H9 (cell line): ENCODE measurements at places on chromosomes 16 and 17. TPM values are rescaled to one million over a fixed set of nuclear protein-coding genes. Genes with fewer than 3 reads are reported as not detected.

DNA sequence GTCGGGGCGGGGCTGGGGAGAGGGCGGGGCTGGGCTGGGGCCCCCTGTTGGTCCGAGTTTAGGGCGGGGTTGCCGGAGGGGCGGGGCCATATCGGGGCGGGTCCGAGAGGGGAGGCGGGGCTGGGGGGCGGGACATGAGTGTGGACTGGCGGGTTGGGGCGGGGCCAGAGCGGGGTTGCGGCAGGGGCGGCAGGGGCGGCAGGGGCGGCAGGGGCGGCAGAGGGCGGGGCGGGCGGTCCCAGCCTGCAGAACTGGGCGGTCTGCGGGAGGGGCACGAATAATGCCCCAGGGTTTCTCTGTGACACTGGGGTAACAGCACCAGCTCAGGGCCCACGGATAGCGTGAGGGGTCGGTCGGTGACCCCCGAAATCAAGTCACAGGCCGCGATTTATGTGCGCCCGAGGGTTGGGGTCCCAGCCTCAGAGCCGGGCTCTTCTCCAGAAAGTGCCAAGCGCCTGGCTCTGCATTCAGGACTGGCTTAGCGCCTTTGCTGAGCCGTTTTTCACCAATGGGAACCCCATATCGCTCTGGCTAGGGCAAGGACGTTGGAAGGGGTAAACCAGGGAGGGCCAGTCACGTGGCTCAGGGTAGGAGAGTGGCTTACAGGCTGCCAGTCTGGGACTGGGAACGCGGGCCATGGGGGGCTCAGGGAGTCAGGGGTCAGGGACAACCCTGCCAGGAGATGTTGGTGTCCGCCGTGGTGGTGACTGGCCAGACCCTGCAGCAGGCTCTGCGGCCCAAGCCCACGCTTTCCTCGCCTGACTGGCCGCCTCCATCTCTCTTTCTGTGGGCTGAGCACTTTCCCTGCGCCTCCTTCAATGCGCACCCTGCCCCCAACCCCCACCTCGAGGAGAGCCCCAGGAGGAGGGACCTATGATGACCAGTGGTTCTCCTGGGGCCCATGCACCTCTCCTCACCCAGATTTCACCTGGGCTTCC, 1.2 kb upstream of the METTL26 start:
- H3K27me3 ChIP-seq: no peaks in the 10 kb centered on the region
- peak; percentile 90 for DNase-seq
- no peak overlapping the region for H3K27ac ChIP-seq
- H3K4me1 ChIP-seq: no peaks in the 10 kb centered on the region; the same call in 1 of the 2 replicates
- H3K36me3 ChIP-seq: peaks cover 1% of the 10 kb centered on the region; the same call in 1 of the 3 replicates

Gene TP53TG3C
- not detected in 2 replicates for total RNA-seq

DNA sequence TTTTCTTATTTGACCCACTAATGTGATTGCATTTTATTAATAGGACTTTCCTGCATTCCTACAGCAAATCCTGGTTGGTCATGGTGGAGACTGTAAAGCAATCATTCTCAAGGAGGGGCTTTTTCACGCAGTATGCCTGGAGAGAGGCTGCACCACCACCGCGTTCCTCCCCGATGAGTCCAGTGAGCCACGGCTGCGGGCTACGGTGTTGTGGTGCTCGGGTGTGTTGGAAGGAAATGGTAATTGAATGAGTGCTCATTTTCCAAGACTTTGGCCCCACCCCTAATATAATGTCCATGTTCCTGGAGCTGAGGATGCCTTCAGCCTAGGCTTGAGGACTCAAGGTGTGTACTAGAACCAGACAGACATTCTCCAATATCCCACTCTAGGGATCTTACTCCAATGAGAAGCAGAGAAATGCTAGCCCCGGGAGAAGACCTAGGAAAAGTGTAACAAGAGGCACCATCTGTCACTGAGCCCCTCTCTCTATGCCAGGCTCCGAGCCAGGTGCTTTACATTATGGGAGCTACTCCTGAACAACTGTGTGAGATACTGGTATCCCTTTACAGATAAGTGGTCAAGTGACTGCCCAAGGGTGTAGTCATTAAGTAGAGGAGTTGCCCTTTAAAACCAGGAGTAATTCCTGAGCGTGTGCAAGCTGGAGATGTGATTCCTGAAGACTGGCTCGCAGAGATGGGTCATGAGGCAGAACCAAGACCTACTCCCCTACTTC, 39.4 kb downstream of the HEATR6 start:
- H3K4me1 ChIP-seq: no peaks in the 10 kb centered on the region
- no peak overlapping the region for H3K27ac ChIP-seq

DNA sequence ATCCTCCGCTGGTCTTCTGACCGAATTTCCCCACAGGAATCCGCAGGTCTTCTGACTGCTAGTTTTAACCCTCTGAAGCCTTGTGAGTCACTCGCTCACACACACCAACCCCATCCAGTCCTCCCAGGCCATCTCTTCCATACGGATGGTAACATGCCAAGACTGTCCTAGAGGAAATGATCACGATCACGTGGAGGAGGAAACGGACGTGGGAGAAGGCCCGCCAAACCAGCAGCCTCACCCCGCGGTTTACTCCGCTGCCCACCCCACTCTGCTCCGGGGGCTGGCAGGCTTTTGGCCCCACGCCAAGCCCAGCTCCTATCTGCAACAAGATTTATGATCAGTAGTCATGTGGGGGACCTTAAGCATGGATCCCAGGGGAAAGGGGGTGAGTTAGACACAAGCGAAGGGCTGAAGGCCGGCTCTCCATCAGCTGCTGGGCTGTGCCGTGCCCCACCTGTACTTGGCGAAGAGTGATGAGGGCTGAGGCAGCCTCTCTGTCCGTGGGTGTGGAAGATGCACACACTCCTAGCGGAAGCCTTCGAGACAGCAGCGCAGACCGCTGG, 1.5 kb upstream of the FAAP100 start:
- H3K27ac ChIP-seq: no peak overlapping the region
- no peaks in the 10 kb centered on the region for H3K27me3 ChIP-seq
- H3K36me3 ChIP-seq: peaks cover 14% of the 10 kb centered on the region; the same call in 2 of the 3 replicates
- H3K4me1 ChIP-seq: peaks cover 3% of the 10 kb centered on the region; the same call in 1 of the 2 replicates

- H3K4me3 ChIP-seq: no peak overlapping the region
- H3K27me3 ChIP-seq: no peaks in the 10 kb centered on the region
Measured at GRCh38 chr16:23064639-23065038, 84.6 kb downstream of the USP31 start.

DNA sequence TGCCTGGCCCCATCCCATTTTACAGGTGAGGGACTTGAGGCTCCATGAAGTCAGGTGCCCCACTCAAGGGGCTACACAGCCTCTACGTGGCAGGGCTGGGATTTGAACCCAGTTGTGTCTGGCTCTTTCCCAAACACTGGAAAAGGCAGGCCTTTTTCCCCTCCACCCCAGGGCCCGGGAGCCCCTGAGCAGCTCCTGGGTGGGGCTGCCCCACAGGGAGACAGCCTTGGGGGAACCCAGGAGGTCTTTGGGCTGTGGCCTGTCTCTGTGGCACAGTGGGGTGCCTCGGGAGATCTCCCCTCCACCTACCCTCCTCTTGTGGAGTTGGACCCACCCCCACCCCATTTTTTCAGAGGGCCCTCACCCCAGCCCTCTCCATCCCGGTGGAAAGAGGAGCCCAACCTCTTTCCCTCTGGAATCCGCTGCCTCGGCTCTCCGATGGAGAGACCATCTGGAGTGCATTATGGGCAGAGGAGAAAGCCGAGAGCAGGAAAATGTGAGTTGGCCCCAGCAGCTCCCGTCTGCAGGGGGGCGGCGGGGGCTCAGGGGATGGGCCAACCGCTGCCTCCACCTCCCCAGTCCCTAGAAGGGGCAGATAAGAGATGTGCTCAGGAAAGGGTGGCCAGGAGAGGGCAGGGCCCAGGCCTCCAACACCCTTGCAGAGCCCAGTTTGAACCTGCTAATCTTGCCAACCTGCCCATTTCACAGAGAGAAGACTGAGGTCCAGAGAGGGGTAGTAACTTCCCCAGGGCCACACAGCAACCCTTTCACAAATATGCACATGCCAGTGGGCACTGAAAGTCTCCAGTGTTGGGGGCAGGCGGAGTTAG, 15.4 kb upstream of the TMEM92 start:
- peak; percentile 41 for DNase-seq
- no peak overlapping the region for H3K27ac ChIP-seq
- no peaks in the 10 kb centered on the region for H3K27me3 ChIP-seq
- H3K36me3 ChIP-seq: no peaks in the 10 kb centered on the region
- no peak overlapping the region for H3K4me3 ChIP-seq

- H3K4me1 ChIP-seq: peaks cover 5% of the 10 kb centered on the region; the same call in 1 of the 2 replicates
- no peaks in the 10 kb centered on the region for H3K36me3 ChIP-seq
- no peaks in the 10 kb centered on the region; the same call in 1 of the 2 replicates for H3K27me3 ChIP-seq
- no peak overlapping the region for H3K27ac ChIP-seq
Measured at GRCh38 chr17:45705123-45706009, 78.8 kb upstream of the CRHR1 start.

DNA sequence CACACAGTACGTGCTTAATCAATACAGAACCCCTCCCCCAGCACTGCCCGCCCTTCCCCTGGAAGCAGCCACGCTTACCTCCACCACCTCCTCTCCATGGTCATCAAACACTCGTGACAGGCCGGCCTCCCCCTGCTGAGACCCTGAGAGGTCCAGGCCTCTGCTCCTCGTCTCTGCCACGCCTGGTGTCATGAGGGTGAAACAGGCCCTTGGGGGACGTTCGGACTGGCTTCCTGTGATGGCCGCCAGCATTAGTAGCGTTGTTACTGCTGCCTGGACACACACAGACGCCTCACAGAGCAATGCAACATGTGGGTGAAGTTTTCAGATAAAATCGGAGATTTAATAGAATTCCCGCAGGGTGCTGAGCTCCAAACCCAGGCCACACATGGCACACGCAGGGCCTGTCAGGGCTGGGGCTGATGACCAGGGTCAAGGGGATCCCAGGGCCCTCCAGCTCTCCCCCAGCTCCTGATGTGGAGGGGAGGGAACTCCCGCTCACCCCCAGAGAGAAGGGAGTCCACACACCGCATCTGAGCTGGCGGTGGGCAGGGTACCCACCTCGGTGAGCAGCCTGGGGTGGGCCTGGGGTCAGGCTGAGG, 15.9 kb upstream of the SLC38A10 start:
- no peak overlapping the region for H3K27ac ChIP-seq
- H3K4me1 ChIP-seq: no peaks in the 10 kb centered on the region
- no peak overlapping the region for H3K4me3 ChIP-seq
- DNase-seq: no peak
- no peaks in the 10 kb centered on the region for H3K27me3 ChIP-seq

Gene PLEKHH3
- total RNA-seq: 21.4 and 22.3 TPM in 2 replicates

GRCh38 chr17:35117984-35118383, 1.7 kb downstream of the RAD51D start:
- no peaks in the 10 kb centered on the region for H3K27me3 ChIP-seq
- H3K4me1 ChIP-seq: no peaks in the 10 kb centered on the region; the same call in 1 of the 2 replicates
- no peak overlapping the region for H3K27ac ChIP-seq
- H3K36me3 ChIP-seq: peaks cover 14% of the 10 kb centered on the region
- no peak for DNase-seq
- H3K4me3 ChIP-seq: peak overlapping the region; percentile 81

GRCh38 chr16:54493061-54493460, 206.5 kb upstream of the IRX3 start:
- H3K4me3 ChIP-seq: no peak overlapping the region
- H3K27ac ChIP-seq: no peak overlapping the region

DNA sequence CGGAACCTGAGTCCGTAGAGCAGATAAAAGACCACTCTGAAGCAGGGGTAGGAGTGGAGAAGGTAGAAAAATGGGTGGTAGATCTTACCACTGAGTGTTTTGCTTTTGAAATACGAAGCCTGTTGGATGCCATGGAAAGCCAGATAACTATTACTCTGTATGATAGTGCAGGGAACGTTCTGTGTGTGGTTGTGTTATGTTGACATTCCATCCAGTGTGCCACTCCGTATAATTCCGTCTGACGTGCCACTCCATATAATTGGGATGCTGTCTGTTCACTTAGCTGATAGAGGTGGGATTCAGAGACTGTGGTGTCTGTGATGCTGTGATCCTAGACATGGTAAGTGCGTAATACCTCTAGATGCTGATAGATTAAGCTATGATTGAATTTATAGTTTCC, 263.2 kb upstream of the CACNG5 start:
- no peak overlapping the region for H3K27ac ChIP-seq
- no peaks in the 10 kb centered on the region for H3K27me3 ChIP-seq
- no peaks in the 10 kb centered on the region for H3K4me1 ChIP-seq
- DNase-seq: peak; percentile 8

Gene SOX15
- total RNA-seq: 7.7 TPM in 2 replicates

Gene KRT33A
- total RNA-seq: not detected in 2 replicates

Gene TBC1D3C
- not detected in 2 replicates for total RNA-seq

DNA sequence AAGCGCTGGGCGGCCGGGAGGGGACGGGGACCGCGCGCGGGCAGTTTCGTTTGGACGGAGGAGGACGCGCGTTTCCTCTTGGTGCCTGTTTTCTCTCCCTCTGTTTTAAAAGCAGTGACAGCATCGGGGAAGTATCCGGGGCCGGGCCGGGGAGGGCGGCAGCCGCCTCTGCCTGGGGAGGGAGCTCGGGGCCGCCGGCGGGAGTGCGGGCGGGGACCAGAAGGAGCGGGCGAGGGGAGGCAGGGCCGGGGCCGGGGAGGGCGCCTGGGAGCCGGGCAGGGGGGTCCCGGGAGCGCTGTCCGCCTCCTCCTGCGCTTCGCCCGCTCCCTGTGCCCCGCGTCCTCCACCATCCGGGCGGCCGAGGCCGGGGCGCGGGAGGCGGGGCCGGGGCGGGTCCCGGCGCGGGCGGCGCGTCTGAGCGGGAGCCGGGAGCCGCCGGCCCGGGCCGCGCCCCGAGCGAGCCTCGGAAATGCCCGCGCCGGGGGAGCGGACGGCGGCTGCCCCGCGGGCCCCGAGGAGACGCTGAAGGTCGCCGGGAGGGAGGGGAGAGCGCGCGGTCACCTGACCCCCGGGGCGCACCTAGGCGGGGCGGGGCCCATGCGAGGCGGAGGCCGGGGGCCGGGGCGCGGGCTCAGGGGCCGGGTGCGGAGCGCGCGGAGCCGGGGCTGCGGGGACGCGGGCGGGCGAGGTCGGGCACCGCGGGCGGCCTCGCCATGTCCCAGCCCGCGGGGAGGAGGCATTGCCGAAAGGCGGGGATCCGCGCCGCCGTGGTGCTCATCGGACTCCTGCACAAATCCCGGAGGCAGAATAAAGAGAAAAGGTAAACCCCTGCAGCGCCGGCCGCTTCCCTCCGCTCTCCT, 57.3 kb downstream of the RAP1GAP2 start:
- no peaks in the 10 kb centered on the region for H3K36me3 ChIP-seq
- H3K27ac ChIP-seq: no peak overlapping the region
- peak; percentile 60 for DNase-seq
- H3K4me1 ChIP-seq: peaks cover 8% of the 10 kb centered on the region; the same call in 1 of the 2 replicates

GRCh38 chr17:12549499-12550041, 116.1 kb upstream of the MYOCD start:
- no peak overlapping the region for H3K4me3 ChIP-seq
- no peak overlapping the region for H3K27ac ChIP-seq
- no peaks in the 10 kb centered on the region for H3K4me1 ChIP-seq
- no peaks in the 10 kb centered on the region for H3K27me3 ChIP-seq
- no peaks in the 10 kb centered on the region for H3K36me3 ChIP-seq

Gene NTN1
- total RNA-seq: 1.2 and 1.3 TPM in 2 replicates

Gene C17orf50
- not detected in 2 replicates for total RNA-seq

- no peaks in the 10 kb centered on the region for H3K36me3 ChIP-seq
- H3K4me1 ChIP-seq: no peaks in the 10 kb centered on the region
- 0 out of 2 replicates have a peak, but pooled peaks cover 4% of the 10 kb centered on the region for H3K27me3 ChIP-seq
- no peak for DNase-seq
- H3K4me3 ChIP-seq: no peak overlapping the region
- H3K27ac ChIP-seq: no peak overlapping the region
Measured at GRCh38 chr17:74619077-74619673, 4.4 kb downstream of the CD300E start.

Gene GALK1
- 36.7 and 38.4 TPM in 2 replicates for total RNA-seq
